H1 (cell line): ENCODE measurements at places on chromosomes 6 and 20. TPM values are rescaled to one million over a fixed set of nuclear protein-coding genes. Genes with fewer than 3 reads are reported as not detected.
A peak's percentile ranks its signal among the peaks of the same experiment; 100 is the strongest.

The PRR3 gene
- total RNA-seq: 10.5 and 11.6 TPM in 2 replicates

The TTPAL gene
- total RNA-seq: 14.0 and 14.8 TPM in 2 replicates

The BMP5 gene
- not detected in 2 replicates for total RNA-seq

The LPA gene
- 0.19 and 0.39 TPM in 2 replicates for total RNA-seq

The ENPP1 gene
- 32.5 and 39.1 TPM in 2 replicates for total RNA-seq

The OPN5 gene
- not detected in 2 replicates for total RNA-seq

The TSBP1 gene
- total RNA-seq: not detected in 2 replicates

GRCh38 chr6:1296079-1296478 is 15.8 kb upstream of the FOXQ1 start:
- no peak overlapping the region for H3K27ac ChIP-seq
- no peaks in the 10 kb centered on the region for H3K27me3 ChIP-seq
- no peaks in the 10 kb centered on the region for H3K4me1 ChIP-seq
- no peak overlapping the region for H3K4me3 ChIP-seq

DNA sequence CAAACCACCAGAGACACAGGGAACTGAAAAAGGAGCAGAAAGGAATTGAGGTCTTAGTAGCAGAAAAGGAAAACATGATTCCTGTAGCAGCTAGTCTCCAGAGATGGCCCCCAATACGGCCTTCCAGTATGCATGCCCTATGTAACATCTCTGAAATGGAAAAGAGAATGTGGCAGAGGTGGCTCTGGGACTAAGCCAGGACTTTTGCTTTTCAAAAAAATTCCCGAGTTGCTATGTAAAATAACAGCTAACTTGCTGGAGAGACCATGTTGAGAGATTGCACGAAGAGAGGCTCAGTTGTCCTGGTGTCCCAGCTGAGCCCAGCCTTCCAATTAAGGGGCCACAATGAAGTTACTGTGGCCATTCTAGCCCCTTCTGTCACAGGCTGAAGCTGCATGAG is 27.7 kb downstream of the IL20RA start:
- H3K27me3 ChIP-seq: no peaks in the 10 kb centered on the region
- H3K27ac ChIP-seq: no peak overlapping the region
- no peak overlapping the region for H3K4me3 ChIP-seq
- no peak for DNase-seq
- peaks cover 5% of the 10 kb centered on the region for H3K4me1 ChIP-seq
- H3K36me3 ChIP-seq: no peaks in the 10 kb centered on the region

- no peak overlapping the region for H3K27ac ChIP-seq
- no peak for DNase-seq
- H3K4me1 ChIP-seq: no peaks in the 10 kb centered on the region; the same call in 1 of the 2 replicates
- no peaks in the 10 kb centered on the region for H3K36me3 ChIP-seq
- H3K4me3 ChIP-seq: no peak overlapping the region
Observed at GRCh38 chr6:63663147-63663955, 27.7 kb downstream of the PHF3 start.

GRCh38 chr6:113591896-113592827 is 265.0 kb upstream of the MARCKS start:
- peaks cover 14% of the 10 kb centered on the region for H3K4me1 ChIP-seq
- H3K36me3 ChIP-seq: no peaks in the 10 kb centered on the region
- no peaks in the 10 kb centered on the region for H3K27me3 ChIP-seq

DNA sequence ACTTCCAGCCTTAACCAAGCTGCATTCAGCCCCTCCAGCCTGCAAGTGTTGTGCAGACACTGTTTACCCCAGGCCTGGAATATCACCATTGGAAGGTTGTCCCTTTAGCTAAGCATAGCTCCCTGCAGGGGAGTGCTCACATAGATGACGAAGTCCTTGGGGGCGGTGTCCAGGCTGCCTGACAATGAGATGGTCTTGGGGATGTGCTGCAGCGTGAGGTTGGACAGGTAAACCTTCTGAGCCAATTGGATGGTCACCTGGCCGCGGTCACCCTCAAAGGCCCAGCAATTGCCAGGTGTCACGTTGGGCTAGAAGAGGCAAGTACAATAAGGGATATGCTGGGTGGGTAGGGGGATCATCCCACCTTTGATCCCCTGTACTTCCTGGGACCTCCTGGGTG is 18.6 kb downstream of the SUN5 start:
- H3K36me3 ChIP-seq: no peaks in the 10 kb centered on the region
- no peak overlapping the region for H3K27ac ChIP-seq
- no peak for DNase-seq

GRCh38 chr6:84773431-84774156 is 9.2 kb upstream of the TBX18 start:
- H3K4me3 ChIP-seq: peak overlapping the region; percentile 54
- H3K27ac ChIP-seq: no peak overlapping the region
- peaks cover 62% of the 10 kb centered on the region for H3K27me3 ChIP-seq
- DNase-seq: no peak
- no peaks in the 10 kb centered on the region for H3K36me3 ChIP-seq

GRCh38 chr6:123338394-123338793 is 298.4 kb downstream of the TRDN start:
- no peak for DNase-seq
- no peaks in the 10 kb centered on the region for H3K27me3 ChIP-seq
- H3K4me3 ChIP-seq: no peak overlapping the region

DNA sequence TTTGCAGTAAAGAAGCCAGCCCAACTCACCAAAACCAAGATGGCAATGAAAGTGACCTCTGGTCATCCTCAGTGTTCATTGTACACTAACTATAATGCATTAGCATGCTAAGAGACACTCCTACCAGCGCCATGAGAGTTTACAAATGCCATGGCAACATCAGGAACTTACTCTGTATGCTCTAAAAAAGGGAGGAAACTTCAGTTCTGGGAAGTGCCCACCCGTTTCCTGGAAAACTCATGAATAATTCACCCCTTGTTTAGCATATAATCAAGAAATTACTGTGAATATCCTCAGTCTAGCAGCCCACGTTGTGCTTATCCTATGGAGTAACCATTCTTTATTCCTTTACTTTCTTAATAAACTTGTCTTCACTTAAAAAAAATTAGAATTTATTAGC is 19.4 kb upstream of the TRERF1 start:
- no peaks in the 10 kb centered on the region for H3K4me1 ChIP-seq
- H3K27ac ChIP-seq: no peak overlapping the region
- H3K36me3 ChIP-seq: no peaks in the 10 kb centered on the region
- no peak for DNase-seq
- H3K4me3 ChIP-seq: no peak overlapping the region
- no peaks in the 10 kb centered on the region for H3K27me3 ChIP-seq

DNA sequence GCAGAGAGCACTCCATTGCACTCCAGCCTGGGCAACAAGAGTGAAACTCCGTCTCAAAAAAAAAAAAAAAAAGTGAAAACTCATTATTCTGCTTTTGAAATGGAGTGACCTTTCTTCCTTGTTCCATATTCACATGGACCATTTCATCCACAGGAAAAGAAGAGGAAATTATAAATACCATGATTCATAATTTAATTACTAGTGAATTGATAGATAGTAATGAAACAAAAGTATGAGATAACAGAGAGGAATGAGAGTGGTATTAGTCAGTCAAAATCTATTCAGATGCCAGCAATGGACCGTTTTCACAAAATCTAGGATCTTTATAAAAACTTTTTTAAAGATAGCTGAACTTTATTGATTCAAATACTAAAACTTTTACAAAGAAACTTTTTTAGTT is 443.1 kb upstream of the FLRT3 start:
- no peaks in the 10 kb centered on the region for H3K36me3 ChIP-seq
- no peak for DNase-seq
- H3K27me3 ChIP-seq: no peaks in the 10 kb centered on the region
- no peaks in the 10 kb centered on the region; the same call in 1 of the 2 replicates for H3K4me1 ChIP-seq
- no peak overlapping the region for H3K27ac ChIP-seq

- no peaks in the 10 kb centered on the region for H3K36me3 ChIP-seq
- H3K4me3 ChIP-seq: peak overlapping the region; percentile 47
- no peak for DNase-seq
- H3K27ac ChIP-seq: no peak overlapping the region
- H3K27me3 ChIP-seq: no peaks in the 10 kb centered on the region
- H3K4me1 ChIP-seq: peaks cover 15% of the 10 kb centered on the region
Observed at GRCh38 chr20:17895641-17896171, 72.9 kb downstream of the SNX5 start.

GRCh38 chr6:7245668-7246393 is 67.2 kb downstream of the SSR1 start:
- no peaks in the 10 kb centered on the region for H3K27me3 ChIP-seq
- H3K27ac ChIP-seq: no peak overlapping the region
- H3K4me1 ChIP-seq: peaks cover 15% of the 10 kb centered on the region
- H3K36me3 ChIP-seq: peaks cover 6% of the 10 kb centered on the region

- no peak overlapping the region for H3K4me3 ChIP-seq
- no peaks in the 10 kb centered on the region for H3K36me3 ChIP-seq
- H3K4me1 ChIP-seq: peaks cover 6% of the 10 kb centered on the region
- no peak overlapping the region for H3K27ac ChIP-seq
- H3K27me3 ChIP-seq: no peaks in the 10 kb centered on the region
- DNase-seq: no peak
Observed at GRCh38 chr6:16321341-16321710, 82.9 kb downstream of the GMPR start.

DNA sequence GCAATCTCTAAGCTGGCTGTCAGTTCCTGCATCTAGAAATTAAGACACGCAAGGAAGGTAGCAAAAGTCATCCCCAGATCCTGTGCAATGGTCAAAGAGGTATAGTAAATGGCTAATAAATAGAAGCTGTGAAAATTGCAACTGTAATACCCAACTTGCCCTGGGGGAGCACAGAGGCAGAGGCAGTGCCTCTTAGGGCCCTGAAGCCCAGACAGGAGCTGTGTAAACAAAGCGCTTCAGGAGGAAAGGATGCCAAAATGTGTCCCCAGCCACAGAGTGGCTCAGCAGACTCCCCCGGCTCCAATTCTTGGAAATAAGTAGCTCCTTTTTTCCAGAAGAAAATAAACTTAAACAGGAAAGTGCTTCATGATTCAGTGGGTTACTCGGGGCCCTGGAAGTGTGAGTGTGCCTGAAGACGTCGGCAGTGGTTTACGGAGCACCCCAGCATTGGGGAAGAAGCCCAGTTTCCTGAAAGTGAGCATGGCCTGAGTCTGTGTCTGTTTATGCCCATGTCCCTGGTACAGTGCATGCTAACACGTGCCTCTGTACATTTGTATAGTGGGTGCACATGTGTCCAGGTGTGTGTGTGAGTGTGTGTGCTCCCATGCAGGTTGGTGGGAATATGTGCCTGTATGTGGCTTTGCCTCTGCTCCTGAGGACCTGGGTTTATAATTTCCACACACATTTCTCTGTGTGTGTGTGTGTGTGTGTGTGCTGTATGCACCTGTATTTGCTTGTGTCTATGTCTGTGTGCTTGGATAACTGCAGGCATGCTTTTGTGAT is 246.7 kb downstream of the MAFB start:
- DNase-seq: no peak
- no peaks in the 10 kb centered on the region for H3K27me3 ChIP-seq
- no peak overlapping the region for H3K4me3 ChIP-seq
- no peaks in the 10 kb centered on the region for H3K36me3 ChIP-seq

DNA sequence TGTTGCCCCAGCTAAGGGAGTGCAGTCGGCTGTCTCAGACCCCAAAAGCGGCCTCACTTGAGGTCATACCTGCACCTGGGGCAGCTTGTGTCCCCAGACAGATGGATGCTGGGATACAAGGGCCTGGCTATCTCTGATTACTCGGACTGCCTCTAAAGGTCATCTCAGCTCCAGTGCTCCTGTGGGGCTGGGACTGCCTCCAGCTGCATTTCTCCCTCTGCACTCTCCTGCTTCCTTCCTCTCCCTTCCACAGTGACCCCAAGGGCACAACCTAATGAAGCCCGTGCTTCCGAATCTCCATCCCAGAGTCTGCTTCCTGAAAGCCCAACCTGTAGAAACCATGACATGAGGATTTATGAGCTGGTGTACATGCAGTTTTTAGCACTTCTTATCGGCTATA is 22.8 kb upstream of the OCSTAMP start:
- H3K4me1 ChIP-seq: no peaks in the 10 kb centered on the region; the same call in 1 of the 2 replicates
- H3K27me3 ChIP-seq: no peaks in the 10 kb centered on the region
- H3K36me3 ChIP-seq: no peaks in the 10 kb centered on the region
- no peak overlapping the region for H3K4me3 ChIP-seq

DNA sequence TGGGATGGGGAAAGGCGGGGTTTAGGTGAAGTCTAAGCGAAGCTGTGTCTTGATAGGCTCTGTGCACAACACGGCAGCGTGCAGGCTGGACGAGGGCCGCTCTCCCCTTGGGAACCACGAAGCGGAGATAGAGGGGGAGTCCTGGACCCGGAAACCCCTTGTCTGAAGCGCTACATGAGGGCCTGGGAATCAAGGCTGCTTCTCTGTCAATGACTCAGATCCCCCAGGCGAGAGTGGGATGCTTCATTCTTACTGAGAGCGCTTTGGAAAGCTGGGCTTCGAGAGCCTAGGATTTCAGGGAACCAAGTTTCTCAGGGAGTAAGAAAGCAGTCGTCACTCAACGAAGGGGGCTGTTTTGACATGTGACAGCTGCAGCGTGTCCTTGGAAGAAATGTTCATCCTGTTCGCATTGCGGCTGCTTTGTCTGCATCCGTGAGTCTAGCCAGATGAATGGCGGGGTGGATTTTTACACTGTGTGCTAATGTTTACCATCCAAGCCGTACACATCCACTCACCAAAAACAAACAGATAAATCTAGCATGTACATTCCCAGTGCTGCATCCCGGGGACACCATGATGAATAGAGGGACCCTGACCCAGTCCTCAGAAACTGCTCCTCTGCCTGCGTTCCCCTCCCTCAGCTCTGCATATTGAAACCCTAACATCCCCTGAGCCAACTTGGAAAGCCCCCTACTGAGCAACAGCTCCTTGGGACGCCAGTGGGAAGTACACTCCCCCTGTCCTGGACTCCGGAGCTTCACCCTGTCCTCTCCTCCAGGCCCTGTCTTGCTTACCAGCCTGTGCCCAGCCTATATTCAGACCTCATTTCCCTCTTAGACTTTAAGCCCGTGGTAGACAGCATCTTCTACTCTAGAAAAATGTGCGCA is 24.5 kb upstream of the RTF2 start:
- DNase-seq: no peak
- no peak overlapping the region for H3K27ac ChIP-seq
- H3K36me3 ChIP-seq: no peaks in the 10 kb centered on the region
- no peak overlapping the region for H3K4me3 ChIP-seq

- no peak for DNase-seq
- no peaks in the 10 kb centered on the region for H3K4me1 ChIP-seq
Observed at GRCh38 chr20:7722564-7722963, 217.7 kb downstream of the HAO1 start.

DNA sequence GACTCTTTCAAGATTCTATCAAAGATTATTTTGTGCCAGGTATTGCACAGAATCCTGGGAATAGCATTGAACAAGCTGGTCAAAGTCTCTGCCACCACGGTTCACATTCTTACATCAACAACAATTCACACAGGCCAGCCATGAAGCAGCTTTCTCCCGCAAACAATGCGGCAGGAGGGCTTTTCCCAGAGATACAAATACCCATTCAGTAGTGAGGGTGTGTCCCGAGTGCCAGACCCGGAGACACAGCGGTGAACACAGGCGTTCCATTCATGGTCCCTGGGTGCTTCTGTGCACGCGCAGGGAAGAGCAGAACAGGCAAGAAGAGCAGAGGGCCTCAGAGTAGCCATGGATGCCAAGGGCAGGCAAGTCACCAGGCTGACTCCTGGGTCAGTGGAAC is 83.3 kb upstream of the PDE10A start:
- no peak for DNase-seq
- no peaks in the 10 kb centered on the region for H3K27me3 ChIP-seq
- H3K4me1 ChIP-seq: no peaks in the 10 kb centered on the region
- no peaks in the 10 kb centered on the region for H3K36me3 ChIP-seq
- no peak overlapping the region for H3K27ac ChIP-seq
